ENCODE measurements at places on chromosomes 6 and 20.

GRCh38 chr20:33299111-33299603 is 16.1 kb downstream of the BPIFB1 start:
- H3K36me3 ChIP-seq = no peaks in the 10 kb centered on the region
- H3K27me3 ChIP-seq = peaks cover 1% of the 10 kb centered on the region
- peak; percentile 76 for DNase-seq

- no peak for DNase-seq
- no peak overlapping the region for H3K27ac ChIP-seq
- no peaks in the 10 kb centered on the region for H3K4me1 ChIP-seq
- H3K27me3 ChIP-seq = peaks cover 16% of the 10 kb centered on the region
- no peak overlapping the region for H3K4me3 ChIP-seq
Observed at GRCh38 chr20:49508435-49509199, 26.1 kb upstream of the KCNB1 start.

GRCh38 chr6:3377536-3378397 is 79.1 kb downstream of the SLC22A23 start:
- DNase-seq = peak; percentile 21
- H3K27me3 ChIP-seq = no peaks in the 10 kb centered on the region
- H3K4me3 ChIP-seq = no peak overlapping the region
- H3K36me3 ChIP-seq = no peaks in the 10 kb centered on the region

GRCh38 chr6:112485827-112486212 is 138.7 kb downstream of the RFPL4B start:
- no peaks in the 10 kb centered on the region for H3K4me1 ChIP-seq
- no peak overlapping the region for H3K27ac ChIP-seq
- no peaks in the 10 kb centered on the region for H3K36me3 ChIP-seq
- no peaks in the 10 kb centered on the region for H3K27me3 ChIP-seq
- no peak for DNase-seq
- H3K4me3 ChIP-seq = no peak overlapping the region

- H3K27ac ChIP-seq = no peak overlapping the region
- no peak overlapping the region for H3K4me3 ChIP-seq
- no peaks in the 10 kb centered on the region for H3K36me3 ChIP-seq
- H3K4me1 ChIP-seq = no peaks in the 10 kb centered on the region
Observed at GRCh38 chr20:36390719-36391415, 84.7 kb downstream of the DLGAP4 start.

- no peak overlapping the region for H3K4me3 ChIP-seq
- no peak overlapping the region for H3K27ac ChIP-seq
- no peak for DNase-seq
- peaks cover 1% of the 10 kb centered on the region for H3K4me1 ChIP-seq
- H3K36me3 ChIP-seq = no peaks in the 10 kb centered on the region
Observed at GRCh38 chr6:7546020-7546369, 4.5 kb downstream of the DSP start.

DNA sequence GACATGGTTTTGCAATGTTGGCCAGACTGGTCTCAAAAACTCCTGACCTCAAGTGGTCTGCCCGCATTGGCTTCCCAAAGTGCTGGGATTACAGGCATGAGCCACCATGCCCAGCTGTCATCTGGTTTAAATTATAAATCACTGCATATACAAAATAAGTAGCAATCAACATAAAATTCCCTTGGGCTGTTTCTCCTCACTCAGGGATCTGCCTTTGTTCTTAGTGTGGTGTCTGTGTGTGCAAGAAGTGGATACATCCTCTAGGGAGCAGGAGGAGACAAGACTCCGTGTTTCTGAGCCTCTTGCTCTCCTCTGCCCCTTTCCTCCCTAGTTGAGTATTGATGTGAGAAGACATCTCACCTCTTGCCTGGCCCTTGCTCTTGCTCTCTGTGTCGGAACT is 65.2 kb upstream of the ADGRF4 start:
- H3K27me3 ChIP-seq = no peaks in the 10 kb centered on the region
- H3K27ac ChIP-seq = no peak overlapping the region
- peaks cover 5% of the 10 kb centered on the region for H3K4me1 ChIP-seq
- H3K4me3 ChIP-seq = no peak overlapping the region
- peak; percentile 22 for DNase-seq
